ENCODE measurements at places on chromosomes 7 and 10.
A peak's percentile ranks its signal among the peaks of the same experiment; 100 is the strongest.

- no peak for DNase-seq
Measured at GRCh38 chr10:82400841-82401240, 525.8 kb downstream of the NRG3 start.

- no peak for DNase-seq
Measured at GRCh38 chr7:135159359-135160085, 11.0 kb downstream of the CYREN start.

DNA sequence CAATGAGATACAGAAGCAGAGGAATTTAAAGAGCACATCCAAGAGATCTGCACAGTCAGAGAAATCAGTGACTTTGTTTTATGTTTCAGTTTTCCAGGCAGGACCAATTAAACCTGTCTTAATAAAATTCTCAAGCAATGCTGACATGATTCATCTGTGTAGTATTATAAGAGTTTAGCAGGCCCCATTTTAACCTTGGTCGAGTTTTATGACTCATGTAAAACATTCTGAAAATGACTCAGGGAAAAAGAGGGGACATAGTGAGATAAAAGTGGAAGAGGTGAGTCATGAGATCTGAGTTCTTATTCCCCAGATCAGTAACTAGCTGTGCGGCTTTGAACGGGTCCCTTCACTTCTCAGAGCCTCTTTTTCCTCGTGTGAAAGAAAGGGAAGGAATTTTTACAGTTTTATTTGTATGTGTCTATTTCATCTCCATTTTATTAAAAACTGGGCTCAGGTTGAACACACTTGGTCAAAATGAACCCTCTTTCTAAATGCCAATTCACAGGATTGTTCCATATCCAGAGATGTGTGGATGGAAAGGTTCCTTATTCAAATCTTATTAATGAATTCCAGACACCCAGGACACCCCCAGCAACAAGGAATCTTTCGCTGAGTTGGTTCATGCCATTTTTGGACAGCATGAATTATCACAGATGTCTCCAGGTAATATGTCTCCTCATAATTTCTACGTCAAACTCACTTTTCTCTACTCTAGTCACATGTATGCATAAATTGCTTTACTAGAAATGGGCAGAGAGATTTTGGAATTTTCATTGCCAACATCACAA, 143.2 kb downstream of the JAZF1 start:
- peak; percentile 19 for DNase-seq

DNA sequence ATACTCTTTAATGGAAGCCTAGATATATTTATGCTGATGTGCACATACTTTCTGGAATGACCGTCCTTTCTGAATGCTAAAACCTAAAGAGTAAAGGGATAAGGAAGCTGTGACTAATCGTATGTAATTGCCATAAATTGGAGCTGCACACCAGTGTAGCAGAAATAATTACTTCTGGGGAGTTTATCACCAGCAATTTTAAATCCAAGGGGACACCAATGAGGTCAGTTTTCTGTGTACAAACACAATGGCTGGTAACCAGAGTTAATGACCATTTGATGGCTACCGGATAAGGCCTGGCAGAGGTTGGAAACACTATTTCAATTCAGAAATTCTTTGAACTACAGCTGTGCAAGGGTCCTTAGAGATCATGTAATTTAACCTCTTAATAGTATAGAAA, 670.1 kb downstream of the REEP3 start:
- DNase-seq: no peak

GRCh38 chr7:149209518-149210269, 14.3 kb downstream of the ZNF282 start:
- peak; percentile 79 for DNase-seq

DNA sequence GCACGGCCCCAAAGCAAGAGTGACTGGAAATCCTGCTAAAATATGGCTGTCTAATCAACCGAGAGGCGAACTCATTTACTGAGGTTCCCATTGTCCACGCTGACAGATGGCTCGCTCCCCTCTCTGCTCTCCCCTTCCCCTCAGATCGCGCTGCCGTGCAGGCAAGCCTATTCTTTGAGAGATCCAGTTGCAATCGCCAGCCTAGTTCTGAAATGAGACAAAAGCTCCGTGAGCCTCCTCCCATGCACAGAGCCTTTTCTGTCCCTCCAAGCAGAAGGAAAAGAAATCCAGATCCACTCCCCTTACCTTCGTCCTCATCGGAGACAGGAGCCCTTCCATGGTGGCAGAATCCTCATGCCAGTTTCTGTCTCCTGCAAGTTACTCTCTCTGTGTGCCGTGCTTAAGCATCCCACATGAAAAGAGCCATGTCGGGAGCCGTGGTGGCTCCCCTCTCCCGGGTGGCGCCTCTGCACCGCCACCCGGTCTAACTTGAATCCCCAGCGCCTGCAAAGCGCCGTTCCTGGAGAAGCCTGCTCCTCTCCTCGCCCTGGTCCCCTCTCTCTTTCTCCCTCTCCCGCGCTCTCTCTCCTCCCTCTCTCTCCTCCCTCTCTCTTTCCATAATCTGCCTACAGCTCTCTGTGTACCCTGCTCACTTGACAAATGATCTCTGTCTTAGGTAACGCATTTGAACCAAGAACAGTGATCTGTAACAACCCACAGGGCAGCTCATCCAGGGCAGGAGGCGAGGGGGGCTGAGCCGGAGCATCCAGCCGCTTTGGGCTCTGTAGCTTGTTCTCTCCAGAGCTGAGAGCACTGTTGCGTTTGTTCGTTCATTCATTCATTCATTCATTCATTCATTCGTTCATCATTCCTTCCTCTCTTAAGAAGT, 156.8 kb downstream of the FRMD4A start:
- no peak for DNase-seq

GRCh38 chr7:291373-292092, 1.6 kb downstream of the FOXL3 start:
- no peak for DNase-seq

DNA sequence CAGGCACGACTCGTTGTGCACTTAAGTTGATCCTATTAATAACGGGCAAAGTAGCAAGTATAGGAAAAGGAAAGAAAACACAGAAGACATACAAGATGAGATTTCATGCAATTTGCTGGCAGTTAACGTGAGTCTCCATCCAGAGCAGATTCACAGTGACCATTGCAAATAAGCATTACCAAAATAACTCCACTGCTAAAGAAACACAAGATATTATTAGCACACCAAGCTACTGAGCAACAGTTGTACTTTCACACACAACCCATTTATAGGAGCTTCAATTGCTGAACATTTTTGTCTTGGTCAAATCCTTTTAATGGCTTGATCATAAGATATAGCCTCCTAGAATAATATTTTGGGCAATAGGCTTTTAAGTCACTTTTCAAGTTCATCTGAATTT, 187.7 kb upstream of the HGF start:
- DNase-seq: no peak

- DNase-seq: no peak
Measured at GRCh38 chr7:158816995-158817394, 12.3 kb downstream of the ESYT2 start.

GRCh38 chr7:135169141-135169963, 1.2 kb downstream of the CYREN start:
- DNase-seq: peak; percentile 49

GRCh38 chr10:67433276-67433675, 262.7 kb downstream of the CTNNA3 start:
- DNase-seq: no peak

GRCh38 chr10:79328737-79329504, 18.3 kb upstream of the PPIF start:
- DNase-seq: no peak

GRCh38 chr7:121395494-121395960, 581 bp downstream of the FAM3C start:
- DNase-seq: peak; percentile 23

- DNase-seq: no peak
Measured at GRCh38 chr7:106071999-106072714, 40.0 kb downstream of the SYPL1 start.

- DNase-seq: no peak
Measured at GRCh38 chr7:39958038-39958437, 8.0 kb downstream of the CDK13 start.

DNA sequence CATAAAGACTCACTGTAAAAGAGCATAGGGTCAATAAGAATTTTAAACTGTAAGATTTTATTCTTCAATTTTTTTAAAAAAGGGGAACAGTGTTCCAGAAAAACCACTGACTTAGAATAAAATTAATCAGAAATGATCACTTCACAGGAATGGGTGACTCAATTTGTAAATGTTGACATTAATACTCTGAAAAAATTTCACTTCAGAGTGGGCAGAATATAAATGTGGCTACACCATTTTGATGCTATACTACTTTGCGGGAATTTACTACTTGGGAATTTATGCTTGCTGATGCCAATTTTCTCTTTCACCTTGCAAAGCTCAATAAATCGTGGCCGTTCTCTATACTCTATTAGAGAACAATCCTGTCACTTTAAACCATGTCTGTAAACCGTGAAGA, 126.9 kb downstream of the HIBADH start:
- no peak for DNase-seq

GRCh38 chr10:64444163-64444562, 923.0 kb downstream of the REEP3 start:
- no peak for DNase-seq

DNA sequence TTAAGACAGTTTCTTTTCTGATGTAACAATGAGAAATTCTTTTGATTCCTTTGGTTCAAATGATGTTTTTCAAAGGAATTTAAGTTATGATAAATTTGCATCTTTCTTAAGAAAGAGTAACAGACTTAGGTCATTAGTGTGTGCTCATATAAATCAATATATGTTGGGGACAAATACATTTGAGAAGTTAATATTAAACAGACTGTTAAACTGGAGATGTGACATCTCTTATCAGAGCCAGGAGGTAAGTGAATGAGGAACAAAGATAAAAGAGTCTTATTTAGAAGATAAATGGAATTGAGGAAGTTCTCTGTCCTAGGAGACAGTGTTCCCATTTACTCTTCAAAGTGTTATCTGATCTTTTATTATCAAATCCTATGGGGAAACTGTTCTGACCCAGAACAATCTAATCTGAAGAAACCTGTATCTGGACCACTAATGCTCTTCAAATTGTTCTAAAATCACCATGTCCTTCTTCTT, 104.8 kb upstream of the LAMB4 start:
- no peak for DNase-seq

GRCh38 chr7:15870347-15870746, 183.9 kb upstream of the MEOX2 start:
- no peak for DNase-seq

- DNase-seq: no peak
Measured at GRCh38 chr10:36451391-36451970, 673.9 kb upstream of the ANKRD30A start.

DNA sequence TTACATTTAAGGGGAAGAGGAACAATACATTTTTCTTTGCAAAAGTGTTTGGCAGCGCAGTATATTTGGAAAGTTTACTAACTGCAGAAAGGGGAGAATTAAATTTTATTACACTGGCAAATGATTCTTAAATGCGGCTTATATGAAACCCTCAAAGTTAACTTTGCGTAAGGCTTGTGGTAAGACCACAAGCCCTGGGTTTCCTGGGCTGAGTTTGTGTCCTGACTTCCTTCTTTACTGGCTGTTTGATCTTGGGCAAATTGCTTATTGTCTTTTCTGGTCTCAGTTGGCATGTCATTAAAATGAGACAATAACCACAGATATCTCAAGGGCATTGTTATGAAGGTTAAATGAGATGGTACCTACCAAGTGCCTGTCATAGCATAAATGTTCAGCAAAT, 106.8 kb downstream of the GLRX3 start:
- DNase-seq: no peak

DNA sequence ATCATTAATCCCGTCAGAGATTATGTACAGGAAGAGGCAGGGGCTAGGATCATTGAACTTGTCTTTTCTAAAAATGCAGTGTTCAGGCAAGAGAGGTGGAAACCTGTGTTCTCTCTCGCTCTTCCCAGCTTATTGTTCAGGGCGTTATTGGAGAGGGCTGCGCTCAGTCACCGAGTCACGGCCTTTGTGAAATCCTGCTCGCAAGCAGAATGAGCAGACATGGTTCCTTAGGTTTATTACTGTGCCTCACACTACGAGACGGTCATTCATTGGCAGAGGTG, 631 bp upstream of the PRKRIP1 start:
- no peak for DNase-seq

DNA sequence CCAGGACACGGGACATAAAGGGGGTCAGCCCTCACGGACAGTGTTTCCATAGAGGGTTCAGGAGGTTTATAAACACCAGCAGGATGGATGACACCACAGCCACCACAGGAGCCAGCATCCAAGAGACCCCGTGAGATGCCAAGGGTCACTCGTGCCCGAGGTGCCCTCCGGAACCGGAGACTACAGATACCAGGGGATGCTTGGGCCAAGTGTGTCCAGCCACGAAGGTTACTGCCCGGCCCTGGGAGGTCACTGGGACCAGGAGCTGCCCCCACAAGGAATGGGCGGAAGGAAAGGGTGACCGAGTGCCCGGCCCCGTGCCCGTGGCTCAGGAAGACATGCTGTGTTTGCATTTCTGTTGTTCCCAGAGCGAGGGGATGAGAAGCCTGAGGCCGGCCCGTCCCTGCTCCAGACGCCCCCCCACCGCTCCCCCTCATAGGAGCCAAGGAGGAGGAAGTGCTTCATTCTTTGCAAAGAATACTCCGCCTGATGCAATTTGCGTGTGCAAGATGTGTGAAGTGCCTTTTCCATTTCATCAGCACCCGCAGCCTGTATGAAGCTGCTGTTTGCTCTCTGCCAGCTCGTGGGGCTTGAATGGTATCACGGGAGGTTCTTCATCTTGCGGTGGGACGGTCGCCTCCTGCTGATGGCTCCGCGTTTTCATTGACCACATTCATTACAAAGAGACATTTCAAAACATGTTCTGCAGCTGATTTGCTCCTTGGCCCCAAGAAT, 176.4 kb downstream of the ELFN1 start:
- DNase-seq: no peak

GRCh38 chr7:98974205-98974604, 95.9 kb downstream of the TRRAP start:
- DNase-seq: no peak

DNA sequence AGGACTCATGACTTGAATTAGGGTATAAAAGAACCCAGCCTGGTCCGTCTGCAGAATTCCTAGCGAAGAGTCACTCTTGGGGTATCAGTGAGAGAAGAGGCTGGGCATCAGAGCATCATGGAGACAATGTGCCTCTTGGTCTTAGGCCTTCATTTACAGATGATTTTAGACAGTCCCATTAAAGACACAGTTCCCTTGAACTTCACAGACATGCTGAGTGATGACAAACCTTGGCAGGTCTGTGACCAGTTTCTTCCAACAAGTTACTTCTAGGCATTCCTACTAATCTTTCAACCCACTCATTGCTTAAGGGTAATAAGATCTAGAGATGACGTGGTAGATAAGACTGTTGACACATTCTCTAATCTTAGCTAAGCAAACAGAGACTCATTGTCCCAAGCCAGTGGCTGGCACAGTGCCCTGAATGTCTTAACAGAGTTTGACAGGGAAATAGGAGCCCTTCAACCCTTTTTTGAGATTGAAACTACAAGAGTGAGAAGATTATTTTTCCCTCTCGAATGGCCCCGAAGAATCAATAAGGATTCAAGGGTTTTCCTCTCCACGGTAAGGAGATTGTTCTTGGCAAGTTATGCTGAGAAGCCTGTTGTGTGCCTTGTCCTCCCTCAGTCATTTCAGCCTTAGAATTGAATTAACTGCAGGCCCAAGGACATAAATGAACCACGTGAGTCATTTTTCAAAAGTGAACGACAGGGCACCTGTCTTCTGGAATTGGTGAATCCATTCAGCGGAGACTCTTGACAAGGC, 281.1 kb downstream of the CCDC3 start:
- peak; percentile 14 for DNase-seq

Data from activated T-cell treated with anti-CD3 and anti-CD28 coated beads for 24 hours (primary cell).